Ascending aorta (tissue), 2 donors: ENCODE measurements at places on chromosomes 2 and 18.

DNA sequence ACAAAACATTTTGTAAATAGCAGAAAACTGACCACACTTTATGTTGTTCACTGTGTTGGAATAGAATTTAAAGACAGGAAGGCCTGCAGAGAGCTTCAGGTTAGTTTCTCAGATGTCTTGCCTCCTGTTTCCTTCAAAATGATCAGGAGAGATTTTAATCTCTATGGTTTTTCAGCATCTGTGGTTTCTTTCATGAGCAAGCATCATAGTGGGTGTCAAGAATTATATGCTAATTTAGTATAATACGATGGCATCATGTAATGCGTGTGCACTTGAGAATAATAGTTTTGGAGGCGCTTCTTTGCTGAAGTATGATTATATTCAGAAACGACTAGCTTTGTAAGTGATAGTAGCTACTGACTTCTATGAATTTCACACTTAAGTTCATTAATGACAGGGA, 149.9 kb downstream of the PLCL1 start:
- DNase-seq, result no peak

- peak; percentile 62 for DNase-seq
Measured at GRCh38 chr2:31238906-31239592, 5.1 kb downstream of the EHD3 start.

DNA sequence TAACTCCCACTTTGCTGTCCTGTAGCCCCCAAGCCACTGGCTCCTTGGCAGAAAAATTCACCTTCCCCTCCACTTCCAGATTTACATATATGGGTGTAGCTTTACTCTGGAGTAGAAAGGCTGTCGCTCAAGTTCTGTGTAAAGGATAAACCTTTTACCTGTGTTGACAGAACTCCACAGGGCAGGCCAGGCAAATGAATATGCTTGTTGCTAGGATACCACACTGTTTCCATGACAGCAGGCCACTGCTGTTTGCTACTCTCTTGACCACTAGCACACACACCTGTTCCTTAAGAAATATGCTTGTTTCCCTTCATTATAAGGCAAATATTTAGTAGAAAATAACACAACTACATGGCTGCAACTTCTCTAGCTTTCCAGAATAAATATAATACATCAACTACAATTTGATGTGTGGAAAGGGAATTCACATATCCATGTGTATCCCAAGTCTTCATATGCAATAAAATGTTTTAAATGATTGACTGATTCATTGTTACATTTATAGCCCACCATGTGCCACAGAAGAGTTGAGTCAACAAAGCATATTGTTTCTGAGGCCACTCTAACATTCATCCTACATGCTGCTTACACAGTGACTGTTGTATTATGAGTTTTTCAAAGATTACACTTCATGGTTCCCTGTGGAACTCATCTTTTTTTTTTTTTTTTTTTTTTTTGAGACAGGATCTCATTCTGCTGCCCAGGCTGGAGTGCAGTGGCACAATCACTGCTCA, 56.2 kb upstream of the ROCK1 start:
- DNase-seq, result no peak

- DNase-seq, result no peak
Measured at GRCh38 chr18:57909620-57910019, 106.5 kb upstream of the ATP8B1 start.

- no peak for DNase-seq
Measured at GRCh38 chr2:177832611-177833433, 239.8 kb downstream of the PDE11A start.

DNA sequence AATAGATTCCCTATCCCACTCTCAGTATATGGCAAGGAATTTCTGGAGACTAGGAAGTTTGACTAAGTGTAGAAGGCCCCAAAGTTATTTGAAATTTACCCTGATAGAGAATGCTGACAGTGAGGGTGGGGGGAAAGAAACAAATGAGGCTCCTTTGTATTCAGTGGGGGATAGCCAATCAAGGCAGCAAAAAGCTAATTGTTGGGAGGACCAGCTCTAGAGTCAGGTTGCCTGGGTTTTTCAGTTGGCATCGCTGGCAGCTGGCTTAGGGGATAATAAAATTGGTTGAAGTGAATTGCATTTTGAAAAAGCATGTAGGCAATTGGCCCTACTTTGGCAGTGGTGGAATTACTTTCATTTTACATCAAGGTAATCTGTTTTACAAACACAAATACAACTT, 79.4 kb upstream of the STAM2 start:
- no peak for DNase-seq

- no peak for DNase-seq
Measured at GRCh38 chr18:50992351-50992762, 24.5 kb downstream of the ELAC1 start.

GRCh38 chr2:152415796-152416195, 80.8 kb downstream of the FMNL2 start:
- DNase-seq, result no peak

- no peak for DNase-seq
Measured at GRCh38 chr2:6977786-6978185, 60.6 kb downstream of the RNF144A start.

- DNase-seq, result no peak
Measured at GRCh38 chr2:227117027-227117426, 47.0 kb downstream of the COL4A4 start.

- DNase-seq, result no peak
Measured at GRCh38 chr2:162025121-162025911, 48.7 kb downstream of the DPP4 start.

GRCh38 chr2:174780191-174780840, 16.0 kb upstream of the CHRNA1 start:
- no peak for DNase-seq

DNA sequence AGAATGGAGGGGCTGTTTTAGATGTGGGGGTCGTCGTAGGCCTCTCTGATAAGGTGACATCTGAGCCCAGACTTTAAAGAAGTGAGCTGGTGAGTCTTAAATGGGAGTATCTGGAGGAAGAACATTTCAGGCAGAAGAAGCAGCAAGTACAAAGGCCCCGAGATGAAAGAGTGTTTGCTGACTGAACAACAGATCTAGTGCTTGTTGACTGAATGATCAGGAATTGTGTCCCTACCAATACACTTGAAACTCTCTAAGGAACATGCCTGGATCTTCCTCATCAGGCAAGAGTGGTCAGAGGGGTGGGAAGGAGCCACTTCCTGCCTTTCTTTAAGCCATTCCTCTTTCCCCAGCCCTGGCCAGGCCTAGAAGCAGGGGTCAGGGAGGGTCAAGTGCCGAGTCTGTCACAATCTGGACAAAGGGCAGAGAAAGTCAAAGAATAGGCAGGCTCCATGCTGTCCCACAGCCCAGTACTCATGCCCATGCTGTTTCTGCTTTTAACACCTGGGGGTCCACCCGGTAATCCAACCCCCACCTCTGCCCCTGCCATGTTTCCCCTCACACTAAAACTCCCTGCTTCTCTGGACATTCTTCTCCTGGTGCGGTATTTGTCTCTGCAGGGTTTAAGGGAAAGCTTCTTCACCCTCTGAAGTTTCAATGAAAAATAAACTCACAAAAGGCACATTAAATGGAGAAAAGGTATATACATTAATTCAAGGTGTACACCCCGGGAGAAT, 3.0 kb upstream of the TMEM37 start:
- DNase-seq, result no peak

DNA sequence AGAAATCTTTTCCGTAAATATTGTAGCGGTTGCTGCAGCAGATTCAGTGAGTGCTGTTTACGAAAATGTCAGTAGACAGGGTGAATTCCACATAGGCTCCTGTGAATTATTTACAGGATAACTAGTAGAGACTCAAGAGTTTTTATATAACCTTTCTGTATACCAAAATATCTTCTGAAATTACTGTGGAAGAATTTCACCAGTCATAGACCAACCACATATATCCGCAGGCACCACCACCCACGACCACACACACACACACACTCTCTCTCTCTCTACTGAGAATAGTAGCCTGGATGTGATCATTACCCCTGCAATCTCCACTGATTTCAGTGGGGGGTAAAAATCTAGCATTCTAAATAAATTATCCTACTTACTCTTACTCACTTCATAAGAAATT, 341.8 kb downstream of the RBM43 start:
- DNase-seq, result no peak

GRCh38 chr2:1068241-1068640, 117.6 kb downstream of the SNTG2 start:
- no peak for DNase-seq

DNA sequence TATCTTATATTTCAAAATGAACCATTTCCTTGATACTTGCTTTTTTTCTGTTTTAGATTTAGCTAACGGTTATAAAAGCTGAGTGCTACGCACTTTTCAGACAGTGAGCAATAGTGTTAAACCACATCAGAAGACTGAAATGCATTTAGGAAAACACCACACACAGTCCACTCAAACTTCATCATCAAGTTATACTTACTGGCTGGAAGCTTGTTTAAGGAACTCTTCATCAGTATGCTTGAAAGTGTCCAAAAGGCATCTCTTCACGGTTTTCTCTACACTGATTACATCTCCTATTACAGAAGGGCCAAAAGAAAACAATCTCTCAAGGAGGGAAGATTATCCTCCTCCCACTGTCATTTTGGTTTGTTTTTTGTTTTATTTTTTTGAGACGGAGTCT, 19.7 kb downstream of the ILKAP start:
- no peak for DNase-seq

GRCh38 chr2:51597086-51597485, 565.2 kb upstream of the NRXN1 start:
- no peak for DNase-seq

DNA sequence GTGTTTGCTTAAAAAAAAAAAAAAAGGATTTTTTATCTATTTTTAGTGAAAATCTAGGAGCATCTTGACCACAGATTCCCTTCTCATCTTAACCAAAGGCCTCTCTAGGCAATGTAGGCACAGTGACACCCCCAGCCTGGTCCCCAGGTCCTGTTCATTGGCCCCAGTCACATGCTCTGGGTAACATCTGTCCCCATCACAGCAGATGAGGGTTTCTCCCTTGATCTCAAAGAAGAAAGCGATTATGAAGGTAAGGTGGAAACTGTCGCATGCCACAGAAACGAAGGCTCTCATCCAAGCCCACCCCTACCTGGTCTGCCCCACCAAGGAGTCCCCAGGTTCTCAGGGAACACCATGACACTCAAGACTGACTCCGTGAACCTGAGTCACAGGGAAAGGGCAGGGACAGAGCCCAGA, 4.7 kb downstream of the HS6ST1 start:
- DNase-seq, result peak; percentile 5

- no peak for DNase-seq
Measured at GRCh38 chr2:24400207-24400907, 40.0 kb upstream of the ITSN2 start.

DNA sequence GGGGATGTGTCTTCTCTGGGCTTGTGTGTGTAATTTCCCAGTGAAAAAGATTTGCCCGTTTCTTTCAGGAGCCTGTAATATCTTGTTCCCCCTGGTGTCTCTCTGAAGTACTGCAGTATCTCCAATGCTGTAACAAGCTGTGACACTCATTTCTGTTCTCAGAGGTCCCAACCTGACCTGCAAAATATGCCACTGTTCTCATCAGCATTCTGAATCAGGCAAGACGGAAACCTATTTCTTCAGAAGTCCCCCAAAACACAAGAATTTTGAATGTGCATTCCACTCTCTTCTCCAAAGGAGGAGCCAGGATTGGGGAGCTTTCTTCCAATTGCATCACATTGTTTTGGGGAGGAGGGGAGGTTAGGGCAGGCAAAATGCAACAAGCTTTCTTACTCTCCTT, 77.0 kb upstream of the CNGA3 start:
- no peak for DNase-seq

DNA sequence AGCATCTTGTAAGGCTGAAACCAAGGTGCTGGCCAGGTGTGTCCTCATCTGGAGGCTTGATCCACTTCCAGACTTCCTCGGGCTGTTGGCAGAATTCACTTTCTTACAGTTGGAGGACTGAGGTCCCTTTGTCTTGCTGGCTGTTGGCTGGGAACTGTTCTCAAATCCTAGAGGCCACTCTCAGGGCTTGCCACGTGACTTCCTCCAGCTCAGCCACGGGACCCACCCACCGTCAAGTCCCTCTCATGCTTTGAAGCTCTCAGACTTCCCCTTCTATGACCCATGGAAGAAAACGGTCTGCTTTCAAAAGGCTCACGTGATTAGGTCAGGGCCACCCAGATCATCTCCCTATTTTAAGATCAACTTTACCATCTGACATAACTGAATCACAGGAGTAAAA, 77.1 kb downstream of the SMAD4 start:
- DNase-seq, result no peak

DNA sequence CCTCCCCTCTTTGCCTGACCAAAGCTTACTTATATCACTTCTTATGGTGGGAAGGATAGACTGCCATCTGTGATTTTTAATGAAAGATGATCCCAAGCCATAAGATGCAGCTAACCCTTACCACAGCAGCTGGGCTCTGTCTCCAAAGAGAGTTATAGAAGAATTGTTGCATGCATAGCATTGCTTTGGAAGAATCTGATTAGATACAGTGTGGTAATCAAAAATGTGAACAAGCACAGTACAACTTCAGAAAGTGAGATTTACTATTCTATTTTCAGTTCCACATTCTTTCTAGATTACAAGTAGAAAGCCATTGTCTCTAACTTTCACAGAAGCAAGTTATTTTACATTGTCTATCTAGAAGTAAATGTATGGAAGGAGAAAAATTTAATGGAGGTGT, 129.0 kb upstream of the ACVR2A start:
- DNase-seq, result no peak

DNA sequence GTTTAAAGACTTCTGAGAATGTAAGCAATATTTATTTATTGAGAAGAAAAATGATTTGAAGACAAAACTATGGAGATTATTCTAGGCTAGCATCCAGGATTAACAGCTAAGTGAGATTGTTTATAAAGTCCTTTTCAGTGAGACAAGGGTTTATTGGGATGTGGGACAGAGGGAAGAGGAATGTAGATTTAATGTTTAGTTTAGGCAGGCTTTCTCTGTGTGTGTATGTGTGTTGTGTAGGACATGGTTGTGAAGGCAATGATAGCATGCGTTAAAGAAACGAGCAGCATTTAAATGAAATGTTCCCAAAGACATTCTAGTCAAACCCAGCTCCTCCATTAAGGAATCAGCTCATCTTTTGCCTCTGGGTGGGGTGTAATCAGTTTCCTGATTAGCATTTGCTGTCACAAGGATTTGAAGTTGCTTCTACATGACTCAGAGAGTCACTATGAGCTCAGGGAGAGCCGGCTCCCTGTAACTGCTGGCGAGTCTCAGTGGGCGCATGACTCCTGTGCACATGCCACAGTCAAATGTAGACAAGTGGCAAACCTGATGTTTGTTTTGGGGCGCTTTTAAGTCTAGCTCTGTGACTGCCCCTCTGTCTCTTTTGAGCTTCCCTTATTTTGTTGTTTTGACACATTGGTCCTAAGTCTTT, 442.2 kb upstream of the CELF4 start:
- DNase-seq, result no peak

DNA sequence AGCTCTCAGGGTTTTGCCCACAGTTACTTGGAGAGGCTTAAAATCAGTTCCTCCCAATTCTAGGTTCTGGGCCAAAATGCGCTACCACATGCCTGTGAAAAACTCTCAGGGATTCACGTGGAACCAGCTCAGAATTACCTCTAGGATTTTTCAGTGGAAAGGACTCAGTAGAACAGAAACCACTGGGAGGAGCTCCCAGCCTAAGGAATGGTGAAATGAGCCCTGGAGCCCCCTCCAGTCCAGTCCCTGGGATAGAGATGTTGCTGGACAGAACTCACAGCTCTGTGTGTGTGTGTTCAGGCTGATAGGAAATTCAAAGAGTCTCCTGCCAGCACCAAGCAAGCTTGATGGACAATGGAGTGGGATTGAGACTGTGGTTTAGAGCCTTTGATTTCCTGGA, 21.1 kb upstream of the SLC9A4 start:
- no peak for DNase-seq
